ENCODE measurements at places on chromosomes 16 and 17.

DNA sequence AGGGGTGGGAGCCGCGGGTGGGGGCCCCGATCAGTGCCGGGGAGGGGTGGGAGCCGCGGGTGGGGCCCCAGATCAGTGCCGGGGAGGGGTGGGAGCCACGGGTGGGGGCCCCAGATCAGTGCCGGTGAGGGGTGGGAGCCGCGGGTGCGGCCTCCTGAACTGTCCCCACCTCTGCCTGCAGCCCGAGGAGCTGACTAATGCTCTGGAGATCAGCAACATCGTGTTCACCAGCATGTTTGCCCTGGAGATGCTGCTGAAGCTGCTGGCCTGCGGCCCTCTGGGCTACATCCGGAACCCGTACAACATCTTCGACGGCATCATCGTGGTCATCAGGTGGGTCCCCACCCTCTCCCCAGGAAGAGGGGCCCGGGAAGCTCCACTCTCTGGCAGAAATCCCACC lies 20.1 kb downstream of the TPSG1 start:
- no peak for DNase-seq

DNA sequence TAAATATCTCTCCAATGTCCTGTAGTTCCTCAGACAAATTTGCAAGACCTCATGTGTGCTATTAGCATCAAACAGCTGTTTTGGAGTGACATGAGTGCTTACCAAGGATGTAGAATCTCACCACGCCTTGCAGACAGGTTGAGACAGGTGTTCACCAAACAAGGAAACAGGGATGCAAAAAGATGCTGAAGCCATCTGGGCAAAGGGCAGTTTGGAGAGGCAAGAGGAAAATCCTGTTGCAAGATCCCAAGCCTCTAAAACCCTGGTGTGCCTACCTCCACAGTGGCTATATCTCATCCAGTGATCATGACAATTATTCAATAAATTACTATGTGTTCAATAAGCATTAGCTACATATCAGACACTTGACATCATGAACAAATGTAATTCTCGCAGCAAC lies 373.7 kb downstream of the SOX9 start:
- DNase-seq: no peak

DNA sequence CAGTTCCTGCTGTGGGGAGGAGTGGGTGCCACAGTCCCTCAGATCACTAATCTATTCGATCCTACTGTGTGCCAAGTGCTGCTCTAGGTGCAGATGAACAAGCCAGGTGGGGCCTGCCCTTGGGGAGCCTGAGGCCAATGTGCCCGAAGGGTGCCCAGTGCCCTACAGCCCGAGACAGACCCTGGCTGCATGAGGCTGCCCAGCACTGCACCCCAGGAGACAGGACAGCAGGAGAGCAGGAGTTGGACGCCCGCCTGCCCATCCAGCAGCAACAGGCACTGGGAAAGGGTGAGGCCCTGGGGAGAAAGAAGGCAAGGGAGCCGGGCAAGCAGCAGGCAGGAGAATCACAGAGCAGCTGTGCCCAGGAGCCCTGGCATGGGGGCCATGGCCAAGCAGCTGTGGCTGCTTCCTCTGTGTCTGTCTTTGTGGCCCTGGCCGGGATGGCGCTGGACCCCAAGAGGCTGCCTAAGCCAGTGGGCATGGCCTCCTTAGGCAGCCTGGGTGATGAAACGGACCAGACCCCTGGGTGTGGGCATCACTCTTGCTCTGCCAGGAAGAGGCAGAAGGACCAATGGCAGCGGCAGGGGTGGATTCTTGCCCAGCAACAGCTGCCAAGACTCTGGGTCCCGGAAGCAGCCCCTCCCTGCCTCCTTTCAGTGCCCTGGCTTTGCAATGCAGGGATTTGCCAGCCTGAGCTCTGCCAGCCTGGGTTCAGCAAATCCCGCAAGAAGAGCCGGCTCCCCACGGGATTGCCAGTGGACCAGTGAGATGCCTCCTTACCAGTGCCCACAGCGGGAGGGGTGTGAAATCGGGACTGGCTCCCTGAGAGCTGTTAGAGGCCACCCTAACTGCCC lies 179.6 kb upstream of the TNRC6C start:
- no peak for DNase-seq

- DNase-seq: peak; percentile 37
Observed at GRCh38 chr16:88045820-88046303, 94.6 kb downstream of the BANP start.

- no peak for DNase-seq
Observed at GRCh38 chr17:81898029-81898866, 3.8 kb upstream of the NPB start.

GRCh38 chr16:20676837-20677236 lies 20.6 kb downstream of the ACSM1 start:
- no peak for DNase-seq
